ENCODE measurements at places on chromosomes 1 and 21.

DNA sequence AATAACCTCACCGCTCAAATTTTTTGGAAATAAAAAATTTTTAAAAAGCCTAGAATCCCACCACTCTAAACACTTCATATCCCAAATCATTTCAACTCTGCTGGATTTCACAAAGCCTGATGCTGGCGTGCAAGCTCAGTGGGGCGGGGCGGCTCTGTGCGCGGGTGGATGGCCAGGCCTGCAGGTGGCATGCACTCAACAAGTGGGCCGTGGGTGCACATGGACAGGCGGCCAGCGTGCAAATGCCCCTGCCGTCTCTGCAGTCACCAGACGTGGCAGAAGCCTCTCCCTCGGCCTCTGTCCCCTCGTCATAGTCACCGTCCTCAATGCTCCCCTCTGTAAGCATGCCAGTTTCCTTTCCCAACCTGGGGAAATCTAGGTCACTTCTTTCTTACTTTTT is 6.6 kb upstream of the PDE9A start:
- no peaks in the 10 kb centered on the region for H3K36me3 ChIP-seq
- DNase-seq: no peak
- H3K27ac ChIP-seq: no peak overlapping the region
- peaks cover 31% of the 10 kb centered on the region for H3K4me1 ChIP-seq

DNA sequence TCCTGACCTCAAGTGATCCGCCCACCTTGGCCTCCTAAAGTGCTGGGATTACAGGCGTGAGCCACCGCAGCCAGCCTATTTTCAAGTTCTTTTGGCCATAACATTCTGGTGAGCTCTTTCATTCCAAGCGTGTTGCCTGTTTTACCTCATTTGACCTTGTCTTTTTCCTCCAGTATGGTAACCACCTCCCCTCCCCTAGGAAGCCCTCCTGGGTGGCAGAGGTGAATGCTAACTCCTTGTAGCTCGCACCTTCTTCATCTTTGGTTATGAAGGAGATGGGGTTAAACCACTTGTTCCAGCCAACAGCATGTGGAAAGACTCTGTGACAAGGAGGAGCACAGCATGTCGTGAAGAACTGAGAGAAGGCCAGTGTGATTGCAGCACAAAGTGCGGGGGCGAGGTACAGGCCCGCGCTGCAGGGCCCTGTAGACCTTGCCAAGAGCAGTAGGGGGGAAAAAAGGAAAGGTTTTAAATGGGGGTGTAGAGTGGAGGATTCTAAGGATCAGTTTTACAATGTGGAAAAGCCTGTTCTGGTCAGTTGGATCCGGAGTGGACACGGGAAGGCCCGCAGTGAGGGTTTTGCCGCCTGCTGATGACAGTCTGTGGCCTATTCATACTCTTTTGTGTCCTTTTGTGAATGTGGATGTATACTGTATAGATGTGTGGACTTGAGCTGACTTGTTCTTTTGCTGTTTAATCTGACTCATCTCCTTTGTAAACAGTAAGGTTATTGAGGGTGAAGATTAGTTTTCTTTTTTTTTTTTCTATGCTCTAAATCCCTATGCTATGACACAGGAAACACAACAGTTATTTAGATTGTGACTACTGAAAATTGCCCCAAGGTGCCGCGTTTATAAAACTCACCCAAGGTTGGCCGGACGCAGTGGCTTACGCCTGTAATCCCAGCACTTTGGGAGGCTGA is 7.5 kb upstream of the ZNF436 start:
- H3K4me1 ChIP-seq: peaks cover 57% of the 10 kb centered on the region
- no peak for DNase-seq
- H3K36me3 ChIP-seq: peaks cover 18% of the 10 kb centered on the region
- H3K4me3 ChIP-seq: no peak overlapping the region

GRCh38 chr1:84988588-84988987 is 8.3 kb downstream of the MCOLN2 start:
- DNase-seq: no peak
- no peaks in the 10 kb centered on the region for H3K36me3 ChIP-seq
- no peak overlapping the region for H3K27ac ChIP-seq
- H3K4me3 ChIP-seq: no peak overlapping the region

DNA sequence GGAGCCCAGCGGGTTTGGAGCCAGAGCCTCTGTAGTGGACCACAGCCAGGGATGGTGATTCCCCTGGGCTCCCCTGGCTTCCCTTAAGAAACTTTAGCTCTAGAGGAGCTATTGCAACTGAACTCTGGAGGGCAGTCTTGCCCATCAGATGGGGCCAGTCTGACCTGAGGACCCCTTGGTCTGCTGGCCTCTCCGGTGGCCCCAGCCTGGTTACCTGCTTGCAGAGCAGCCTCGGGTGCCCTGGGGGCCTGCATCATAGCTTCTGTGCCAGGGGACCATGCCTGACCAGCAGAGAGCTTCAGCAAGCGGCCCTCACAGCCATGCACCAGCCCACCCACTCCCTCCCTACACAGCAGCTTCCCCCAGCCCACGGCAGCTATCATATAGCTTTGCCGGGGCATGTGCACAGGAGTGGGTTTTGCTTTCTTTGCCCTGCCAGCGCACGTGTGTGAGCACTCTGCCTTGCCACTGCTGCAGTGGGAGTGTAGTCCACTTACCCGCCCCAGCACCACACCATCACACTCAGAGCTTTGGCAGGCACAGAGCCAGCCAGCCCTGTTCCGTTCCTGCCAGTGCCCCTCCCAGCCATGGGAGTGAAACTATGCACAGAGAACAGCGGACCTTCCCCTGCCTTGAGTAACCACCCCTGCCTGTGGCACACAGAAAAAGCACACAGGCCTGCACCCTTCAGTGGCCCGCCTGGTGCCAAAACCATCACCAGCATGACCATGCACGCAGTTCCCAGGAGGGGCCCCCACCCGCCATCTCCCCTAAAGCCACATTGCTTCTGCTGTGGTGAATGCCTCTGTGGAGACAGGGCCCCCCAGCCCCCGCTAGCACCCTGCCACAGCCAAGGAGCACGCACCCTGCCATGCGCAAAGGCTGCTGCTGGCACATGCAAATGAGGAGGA is 442.9 kb upstream of the NEGR1 start:
- no peak overlapping the region for H3K27ac ChIP-seq
- peak; percentile 26 for DNase-seq
- no peak overlapping the region for H3K4me3 ChIP-seq
- no peaks in the 10 kb centered on the region for H3K27me3 ChIP-seq

GRCh38 chr1:60936591-60937342 is 145.6 kb upstream of the NFIA start:
- no peaks in the 10 kb centered on the region for H3K36me3 ChIP-seq
- H3K4me1 ChIP-seq: no peaks in the 10 kb centered on the region
- H3K27ac ChIP-seq: no peak overlapping the region
- DNase-seq: no peak
- H3K4me3 ChIP-seq: no peak overlapping the region

- H3K27me3 ChIP-seq: peaks cover 14% of the 10 kb centered on the region
- peak overlapping the region; percentile 8 for H3K4me3 ChIP-seq
- peak overlapping the region; percentile 97 for H3K27ac ChIP-seq
- DNase-seq: no peak
Measured at GRCh38 chr1:53129891-53130597, 12.4 kb downstream of the SLC1A7 start.

GRCh38 chr1:3467096-3468036 is 12.9 kb downstream of the ARHGEF16 start:
- no peak overlapping the region for H3K4me3 ChIP-seq
- peaks cover 3% of the 10 kb centered on the region for H3K27me3 ChIP-seq
- DNase-seq: no peak
- no peaks in the 10 kb centered on the region for H3K36me3 ChIP-seq

DNA sequence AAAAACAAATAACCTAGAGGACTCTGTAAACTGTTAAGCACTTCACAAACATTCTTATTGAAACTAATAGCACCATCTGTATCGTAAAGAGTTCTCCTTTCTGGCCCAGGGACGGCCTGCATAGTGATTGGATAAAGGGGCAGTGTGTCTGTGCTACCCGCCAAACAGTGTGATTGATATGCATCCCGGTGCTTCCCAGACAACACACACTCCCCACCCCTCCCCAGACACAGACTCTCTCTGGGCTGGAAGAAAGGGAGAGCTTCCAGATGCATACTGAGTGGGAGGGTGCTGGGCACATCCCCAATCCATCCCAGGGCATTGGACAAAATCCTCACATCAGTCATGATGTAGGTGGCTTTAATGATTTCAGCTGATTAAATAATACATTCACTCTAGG is 3.7 kb downstream of the HSD11B1 start:
- H3K27me3 ChIP-seq: peaks cover 21% of the 10 kb centered on the region
- no peak overlapping the region for H3K27ac ChIP-seq
- no peak overlapping the region for H3K4me3 ChIP-seq
- peak; percentile 20 for DNase-seq

DNA sequence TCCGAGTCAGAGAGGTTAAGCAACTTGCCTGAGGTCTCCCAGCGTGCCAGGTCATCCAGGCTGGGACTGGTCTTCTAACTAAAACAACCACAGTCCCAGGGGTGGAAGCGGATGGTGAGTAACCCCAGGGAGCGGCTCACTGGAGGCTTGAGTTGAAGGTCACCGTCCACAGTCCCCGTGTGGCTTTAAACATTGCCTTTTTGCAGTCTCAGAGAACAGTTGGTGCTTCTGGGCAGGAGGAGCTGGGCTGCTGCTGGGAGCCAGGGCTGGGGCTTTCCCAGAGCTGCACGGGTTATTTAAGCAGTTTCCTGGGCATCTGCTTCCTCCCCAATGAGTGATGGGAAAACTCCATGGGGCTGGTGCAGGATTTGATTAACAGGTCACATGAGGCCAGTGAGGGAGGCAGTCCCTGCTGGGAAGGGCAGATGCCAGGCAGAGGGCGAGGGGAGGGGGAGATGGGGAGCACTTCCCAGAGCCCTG is 12.3 kb downstream of the ARHGEF10L start:
- H3K27me3 ChIP-seq: peaks cover 9% of the 10 kb centered on the region
- H3K4me1 ChIP-seq: peaks cover 46% of the 10 kb centered on the region

GRCh38 chr1:89724369-89725010 is 91.6 kb downstream of the LRRC8C start:
- DNase-seq: no peak
- H3K27me3 ChIP-seq: peaks cover 6% of the 10 kb centered on the region
- no peak overlapping the region for H3K4me3 ChIP-seq
- peaks cover 10% of the 10 kb centered on the region for H3K4me1 ChIP-seq

DNA sequence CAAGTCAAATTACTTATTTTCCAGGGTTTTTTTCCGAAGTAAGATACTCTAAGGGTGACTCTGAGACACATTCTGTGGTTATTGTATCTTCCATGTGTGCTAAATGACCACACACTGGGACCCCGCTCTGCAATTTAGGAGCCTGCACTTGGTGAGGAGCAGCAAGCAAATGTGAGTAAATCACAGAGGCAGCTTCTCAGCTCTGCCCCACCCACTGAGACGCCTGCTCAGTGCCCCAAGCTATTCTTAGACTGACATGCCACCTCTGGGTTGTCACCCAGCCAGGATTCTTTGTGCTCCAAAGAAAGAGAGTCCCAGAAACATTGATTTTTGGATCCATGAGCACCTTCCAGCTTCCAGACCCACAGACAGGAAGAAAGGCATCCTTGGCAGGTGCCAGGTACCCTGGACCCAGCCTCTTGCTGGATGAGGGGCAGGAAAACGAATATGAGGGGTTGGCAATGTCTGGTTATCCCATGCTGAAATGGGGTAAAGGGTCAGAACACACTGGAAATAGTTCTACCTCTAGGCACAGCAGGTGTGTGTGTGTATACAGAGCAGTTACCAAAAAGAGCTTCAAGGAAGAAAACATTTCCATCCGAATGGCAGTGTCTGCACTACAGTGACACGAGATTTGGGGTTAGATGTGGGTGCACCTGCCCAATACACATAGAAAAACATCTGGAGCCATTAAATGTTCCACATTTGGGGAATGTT is 41.2 kb downstream of the TNR start:
- no peak overlapping the region for H3K27ac ChIP-seq
- H3K27me3 ChIP-seq: peaks cover 17% of the 10 kb centered on the region
- no peaks in the 10 kb centered on the region for H3K36me3 ChIP-seq
- H3K4me3 ChIP-seq: no peak overlapping the region
- peaks cover 21% of the 10 kb centered on the region for H3K4me1 ChIP-seq

DNA sequence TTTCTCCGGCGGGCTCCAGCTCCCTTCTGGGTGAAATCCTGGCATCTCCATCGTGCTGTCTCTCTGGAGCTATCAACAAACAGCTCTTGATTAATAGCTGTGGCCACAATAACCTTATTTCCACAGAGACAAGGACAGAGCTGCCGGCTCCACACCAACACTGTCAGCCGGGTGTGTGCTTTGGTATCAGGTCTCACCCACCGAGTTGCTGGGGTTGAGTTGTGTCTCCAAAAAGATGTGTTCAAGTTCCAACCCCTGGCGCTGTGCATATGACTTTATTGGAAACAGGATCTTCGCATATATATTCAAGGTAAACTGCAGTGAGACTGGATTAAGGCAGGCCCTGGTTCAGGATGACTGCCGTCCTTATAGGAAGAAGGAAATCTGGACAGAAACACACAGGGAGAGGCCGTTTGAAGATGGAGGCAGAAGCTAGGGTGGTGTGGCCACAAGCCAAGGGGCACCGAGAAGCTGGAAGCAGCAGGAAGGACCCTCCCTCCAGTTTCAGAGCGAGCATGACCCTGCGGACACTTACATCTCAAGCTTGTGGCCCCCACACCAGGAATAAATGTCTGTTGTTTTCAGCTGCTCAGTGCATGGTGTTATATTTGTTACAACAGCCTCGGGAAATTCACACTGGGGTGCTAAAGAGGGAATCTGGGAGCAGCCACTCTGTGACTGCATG is 88.4 kb upstream of the TMPRSS2 start:
- H3K36me3 ChIP-seq: no peaks in the 10 kb centered on the region
- no peak overlapping the region for H3K27ac ChIP-seq
- H3K4me3 ChIP-seq: no peak overlapping the region
- peaks cover 12% of the 10 kb centered on the region for H3K4me1 ChIP-seq
- no peak for DNase-seq
- H3K27me3 ChIP-seq: peaks cover 28% of the 10 kb centered on the region

- no peak overlapping the region for H3K27ac ChIP-seq
Measured at GRCh38 chr1:195970209-195970608, 638.0 kb downstream of the KCNT2 start.

DNA sequence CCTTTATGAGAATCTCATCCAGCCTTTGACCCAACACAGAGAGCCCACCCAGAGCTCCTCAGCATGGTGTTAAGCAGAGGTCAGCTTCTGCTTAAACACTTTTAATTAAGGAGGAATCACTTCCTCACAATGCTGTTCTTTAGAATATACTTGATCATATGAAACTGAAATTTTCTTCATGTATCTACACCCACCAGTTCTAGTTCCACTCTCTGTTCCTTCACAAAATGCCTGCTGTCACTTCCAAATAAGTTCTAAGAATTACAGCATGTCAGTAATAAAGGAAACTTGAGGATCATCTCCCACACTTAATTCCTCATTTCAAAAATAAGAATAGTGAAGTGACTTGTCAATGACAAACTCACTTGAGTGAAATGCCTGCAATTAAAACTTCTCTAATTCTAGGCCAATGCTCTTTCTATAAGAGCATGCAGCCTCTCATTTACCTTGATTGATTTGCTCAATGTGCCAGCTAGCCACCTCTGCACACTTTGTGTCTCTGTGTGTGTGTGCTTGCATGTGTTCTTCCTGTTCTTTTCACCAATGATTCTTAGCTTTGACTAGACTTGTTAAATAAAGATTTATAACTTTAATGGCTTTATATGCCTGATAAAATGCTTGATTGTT is 356.3 kb downstream of the PLPP3 start:
- DNase-seq: no peak
- H3K4me1 ChIP-seq: peaks cover 12% of the 10 kb centered on the region
- no peaks in the 10 kb centered on the region for H3K36me3 ChIP-seq
- H3K4me3 ChIP-seq: no peak overlapping the region
- no peak overlapping the region for H3K27ac ChIP-seq
- H3K27me3 ChIP-seq: no peaks in the 10 kb centered on the region

- H3K27me3 ChIP-seq: no peaks in the 10 kb centered on the region
- peaks cover 11% of the 10 kb centered on the region for H3K36me3 ChIP-seq
- peak within 1 kb of the TSS; percentile 99 for H3K27ac ChIP-seq
Measured at GRCh38 chr21:15064576-15065391, at the start of gene NRIP1. Gene NRIP1 (minus strand): TSS chr21:15065000. CDS start chr21:14968192, 96,808 bp downstream.
